ENCODE measurements at places on chromosomes 3 and 15. TPM values are rescaled to one million over a fixed set of nuclear protein-coding genes. Genes with fewer than 3 reads are reported as not detected.

GRCh38 chr3:194141415-194142155, 5.6 kb downstream of the HES1 start:
- peak; percentile 64 for DNase-seq

DNA sequence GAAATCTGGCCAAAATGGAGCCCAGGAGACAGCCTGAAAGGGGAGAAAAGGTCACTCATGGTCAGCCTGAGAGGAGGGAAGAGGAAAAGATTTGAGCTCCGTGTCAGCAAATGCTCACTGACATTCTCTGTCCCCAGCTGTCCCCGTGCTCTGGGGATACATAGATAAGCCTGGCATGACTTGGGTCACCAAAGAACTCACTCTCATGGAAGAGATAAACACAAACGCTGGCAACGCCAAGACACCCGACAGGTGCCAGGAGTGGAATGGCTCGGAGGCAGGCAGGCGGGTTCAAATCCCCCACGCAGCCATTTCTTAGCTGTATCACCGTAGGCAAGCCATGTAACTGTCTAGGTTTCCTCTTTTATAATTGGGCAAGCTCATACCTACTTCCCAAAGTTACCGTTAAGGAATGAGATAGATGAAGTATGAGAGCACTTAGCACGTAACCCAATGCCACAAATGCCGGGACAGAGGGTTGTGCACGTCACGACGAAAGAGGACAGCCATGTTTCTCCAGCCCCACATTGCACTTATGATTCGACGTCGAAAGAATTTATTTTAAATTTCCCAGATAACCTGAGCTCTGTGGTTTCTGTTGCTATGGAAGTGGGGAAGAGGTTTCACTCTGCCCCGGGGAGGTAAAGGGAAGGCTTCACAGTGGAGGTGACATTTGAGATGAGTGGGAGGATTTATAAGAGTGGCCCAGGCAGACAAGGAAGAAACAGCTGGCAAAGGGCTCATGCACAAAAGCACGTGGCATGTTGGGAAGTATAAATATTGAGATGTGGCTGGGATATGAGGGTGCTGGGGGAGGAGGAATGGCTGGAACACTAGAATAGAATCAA, 41.4 kb upstream of the TSEN2 start:
- no peak for DNase-seq

GRCh38 chr3:170076715-170077238, 39.0 kb downstream of the GPR160 start:
- DNase-seq = no peak

- no peak for DNase-seq
Observed at GRCh38 chr15:34768530-34768929, 13.7 kb upstream of the GJD2 start.

GRCh38 chr3:196650740-196651311, 11.3 kb downstream of the NRROS start:
- no peak for DNase-seq

The SLC6A1 gene
- 0.45 TPM for total RNA-seq
